ENCODE measurements at places on chromosomes 13 and 19. TPM values are rescaled to one million over a fixed set of nuclear protein-coding genes. Genes with fewer than 3 reads are reported as not detected.
A peak's percentile ranks its signal among the peaks of the same experiment; 100 is the strongest.

Gene MATK
- 3.7 TPM for total RNA-seq

DNA sequence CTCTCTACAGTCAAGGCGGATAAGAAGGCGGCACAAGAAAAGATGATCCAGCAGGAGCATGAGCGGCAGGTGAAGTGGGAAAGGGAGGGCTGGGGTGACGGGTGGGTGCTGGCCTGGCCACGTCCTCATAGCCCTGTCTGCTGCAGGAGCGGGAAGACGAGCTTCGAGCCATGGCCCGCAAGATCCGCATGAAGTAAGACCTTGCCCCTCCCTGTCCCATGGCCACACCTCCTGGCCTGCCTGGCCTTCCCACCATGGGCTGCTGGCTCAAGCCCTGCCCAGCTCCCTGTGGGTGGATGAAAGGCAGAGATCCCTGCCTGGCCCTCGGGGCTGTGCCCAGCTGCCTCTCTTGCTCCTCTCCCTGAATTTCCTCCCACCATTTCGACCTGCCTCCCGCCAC lies 7.2 kb downstream of the ZNF296 start:
- H3K4me3 ChIP-seq: no peak overlapping the region
- no peaks in the 10 kb centered on the region for H3K4me1 ChIP-seq
- no peaks in the 10 kb centered on the region for H3K27me3 ChIP-seq
- H3K27ac ChIP-seq: no peak overlapping the region

- H3K4me3 ChIP-seq: no peak overlapping the region
- H3K36me3 ChIP-seq: no peaks in the 10 kb centered on the region
- no peak overlapping the region for H3K27ac ChIP-seq
- H3K27me3 ChIP-seq: peaks cover 4% of the 10 kb centered on the region
- no peak for DNase-seq
- H3K4me1 ChIP-seq: no peaks in the 10 kb centered on the region
Observed at GRCh38 chr13:108987517-108987916, 358.1 kb downstream of the MYO16 start.

Gene ZNF8
- total RNA-seq: 22.1 TPM

- H3K27me3 ChIP-seq: no peaks in the 10 kb centered on the region
- peaks cover 6% of the 10 kb centered on the region for H3K4me1 ChIP-seq
- DNase-seq: no peak
- no peak overlapping the region for H3K4me3 ChIP-seq
- H3K36me3 ChIP-seq: no peaks in the 10 kb centered on the region
- H3K27ac ChIP-seq: no peak overlapping the region
Observed at GRCh38 chr19:4300589-4300988, 1.6 kb downstream of the TMIGD2 start.

GRCh38 chr13:40779049-40779448 lies 8.1 kb upstream of the MRPS31 start:
- no peak for DNase-seq
- no peaks in the 10 kb centered on the region for H3K27me3 ChIP-seq
- no peak overlapping the region for H3K4me3 ChIP-seq
- no peak overlapping the region for H3K27ac ChIP-seq
- H3K36me3 ChIP-seq: no peaks in the 10 kb centered on the region

- peaks cover 3% of the 10 kb centered on the region for H3K36me3 ChIP-seq
- peaks cover 4% of the 10 kb centered on the region for H3K4me1 ChIP-seq
- H3K27ac ChIP-seq: peak overlapping the region; percentile 43
Observed at GRCh38 chr13:90336507-90336906, 1011.0 kb upstream of the MIR17HG start.

Gene STX10
- total RNA-seq: 56.7 TPM

Gene ZNF550
- 11.3 TPM for total RNA-seq

Gene TMEM150B
- total RNA-seq: not detected

DNA sequence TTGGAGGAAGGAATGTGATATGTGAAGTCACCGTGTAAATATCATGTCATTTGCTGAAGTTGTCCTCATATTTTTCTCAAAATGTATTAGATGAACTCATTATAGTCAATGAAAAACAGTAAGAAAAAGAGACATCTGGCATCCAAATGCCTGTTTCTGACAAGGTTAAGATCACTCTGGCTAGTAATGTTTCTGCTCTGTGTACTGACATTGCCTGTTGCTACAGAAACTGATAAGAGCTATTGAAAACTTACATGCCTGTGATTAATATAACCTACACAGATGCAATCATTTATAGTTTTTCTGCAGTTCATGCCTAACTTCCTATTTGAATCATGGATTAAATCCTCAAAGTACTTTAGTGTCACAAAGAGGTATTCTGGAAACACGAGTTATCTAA lies 249.8 kb downstream of the NBEA start:
- no peaks in the 10 kb centered on the region for H3K4me1 ChIP-seq
- H3K4me3 ChIP-seq: no peak overlapping the region
- H3K27me3 ChIP-seq: no peaks in the 10 kb centered on the region
- no peak for DNase-seq

Gene CPT1C
- 62.5 TPM for total RNA-seq

GRCh38 chr19:1590641-1591397 lies 1.8 kb downstream of the MBD3 start:
- H3K4me1 ChIP-seq: peaks cover 27% of the 10 kb centered on the region
- peaks cover 14% of the 10 kb centered on the region for H3K36me3 ChIP-seq
- DNase-seq: no peak
- H3K27ac ChIP-seq: peak overlapping the region; percentile 92
- peak overlapping the region; percentile 83 for H3K4me3 ChIP-seq
- no peaks in the 10 kb centered on the region for H3K27me3 ChIP-seq

- peaks cover 8% of the 10 kb centered on the region for H3K4me1 ChIP-seq
- no peaks in the 10 kb centered on the region for H3K27me3 ChIP-seq
- no peak overlapping the region for H3K4me3 ChIP-seq
- H3K27ac ChIP-seq: no peak overlapping the region
Observed at GRCh38 chr13:98033277-98034247, 80.1 kb downstream of the IPO5 start.
